Activated CD4-positive, alpha-beta T cell treated with anti-CD3 and anti-CD28 coated beads, Interleukin-2, amount 50 U/mL, for 16 hours (primary cell): ENCODE measurements at places on chromosomes 7 and 10.

- no peak for DNase-seq
Measured at GRCh38 chr7:151630851-151631569, 111.3 kb upstream of the RHEB start.

DNA sequence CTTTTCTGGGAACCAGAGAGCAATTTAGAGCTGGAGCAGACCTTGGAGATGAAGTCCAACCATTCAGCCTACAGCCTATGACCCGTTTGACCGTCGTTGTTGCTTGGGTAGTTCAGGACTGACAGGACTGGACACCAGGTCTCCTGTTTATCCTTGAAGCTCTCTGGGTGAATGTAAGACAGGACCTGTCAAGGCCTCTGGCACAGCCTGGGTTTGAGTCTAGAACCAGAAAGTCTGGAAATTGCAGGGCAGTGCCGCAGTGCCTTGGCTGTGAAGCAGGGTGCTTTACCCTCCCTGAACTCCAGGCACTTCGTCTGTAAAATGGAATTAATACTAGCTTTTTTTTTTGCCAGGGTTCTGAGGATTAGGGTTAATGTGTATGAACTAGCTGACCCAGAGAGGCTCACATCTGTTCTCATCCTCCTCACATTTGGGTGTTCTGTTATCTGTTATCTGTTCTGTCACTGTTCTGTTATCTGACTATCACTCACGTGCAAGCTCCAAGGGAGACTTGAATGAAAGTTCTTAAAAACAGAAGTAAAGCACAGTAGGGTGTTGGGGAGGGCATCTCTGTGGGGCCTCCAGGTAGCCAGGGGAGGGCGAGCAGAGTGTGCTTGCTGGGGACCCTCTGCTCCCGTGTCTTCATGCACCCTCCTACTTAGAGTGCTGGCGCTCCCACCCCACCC, 9.9 kb downstream of the BLVRA start:
- no peak for DNase-seq

GRCh38 chr7:64892116-64892515, 11.0 kb upstream of the ZNF273 start:
- no peak for DNase-seq

- no peak for DNase-seq
Measured at GRCh38 chr10:27687326-27687725, 58.3 kb downstream of the MKX start.

DNA sequence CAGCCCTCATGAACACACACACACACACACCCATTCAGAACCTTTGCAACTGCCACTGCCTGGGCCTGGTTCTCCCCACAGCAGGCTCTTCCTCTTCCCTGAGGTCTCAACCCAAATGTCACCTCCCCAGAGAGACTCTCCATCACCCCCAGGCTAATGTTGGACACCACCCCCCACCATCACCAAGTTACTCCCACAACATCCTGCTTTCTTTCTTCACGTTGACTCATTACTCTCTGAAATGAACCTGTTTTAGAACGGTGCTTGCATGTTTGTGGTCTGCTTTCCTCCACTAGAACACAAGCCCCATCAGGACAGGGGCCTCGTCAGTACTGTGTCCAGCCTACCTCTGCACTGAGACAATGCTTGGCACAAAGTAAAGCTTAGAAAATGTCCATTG, 16.0 kb downstream of the AFAP1L2 start:
- peak; percentile 59 for DNase-seq

GRCh38 chr7:70630818-70631457, 501.0 kb upstream of the GALNT17 start:
- no peak for DNase-seq

DNA sequence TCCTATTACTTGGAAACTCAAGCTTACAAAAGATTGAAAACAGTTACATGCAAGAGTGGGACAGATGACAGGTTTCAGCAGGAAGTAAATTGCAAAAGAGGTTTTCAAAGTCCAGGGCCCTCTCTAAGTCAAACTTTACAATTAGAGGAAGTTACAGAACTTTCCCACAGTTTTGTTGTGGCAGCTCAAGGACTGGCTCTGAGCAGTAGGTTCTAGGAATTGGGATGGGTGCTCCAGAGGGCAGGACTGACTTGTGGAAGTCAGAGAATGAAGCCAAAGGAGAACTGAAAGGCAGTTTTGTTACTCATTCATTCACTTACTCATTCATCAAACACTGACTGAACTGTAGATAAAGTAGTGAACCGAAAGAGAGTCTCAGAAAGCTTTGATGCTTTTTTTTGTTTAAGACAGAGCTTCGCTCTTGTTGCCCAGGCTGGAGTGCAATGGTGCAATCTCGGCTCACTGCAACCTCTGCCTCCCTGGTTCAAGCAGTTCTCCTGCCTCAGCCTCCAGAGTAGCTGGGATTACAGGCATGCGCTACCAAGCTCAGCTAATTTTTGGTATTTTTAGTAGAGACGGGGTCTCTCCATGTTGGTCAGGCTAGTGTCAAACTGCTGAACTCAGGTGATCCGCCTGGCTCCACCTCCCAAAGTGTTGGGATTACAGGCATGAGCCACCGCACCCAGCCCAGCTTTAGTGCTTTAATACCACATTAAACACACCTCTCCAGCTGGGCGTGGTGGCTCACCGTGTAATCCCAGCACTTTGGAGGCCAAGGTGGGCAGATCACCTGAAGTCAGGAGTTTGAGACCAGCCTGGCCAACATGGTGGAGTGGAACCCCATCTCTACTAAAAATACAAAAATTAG, 66.8 kb upstream of the CCNJ start:
- DNase-seq, result no peak

DNA sequence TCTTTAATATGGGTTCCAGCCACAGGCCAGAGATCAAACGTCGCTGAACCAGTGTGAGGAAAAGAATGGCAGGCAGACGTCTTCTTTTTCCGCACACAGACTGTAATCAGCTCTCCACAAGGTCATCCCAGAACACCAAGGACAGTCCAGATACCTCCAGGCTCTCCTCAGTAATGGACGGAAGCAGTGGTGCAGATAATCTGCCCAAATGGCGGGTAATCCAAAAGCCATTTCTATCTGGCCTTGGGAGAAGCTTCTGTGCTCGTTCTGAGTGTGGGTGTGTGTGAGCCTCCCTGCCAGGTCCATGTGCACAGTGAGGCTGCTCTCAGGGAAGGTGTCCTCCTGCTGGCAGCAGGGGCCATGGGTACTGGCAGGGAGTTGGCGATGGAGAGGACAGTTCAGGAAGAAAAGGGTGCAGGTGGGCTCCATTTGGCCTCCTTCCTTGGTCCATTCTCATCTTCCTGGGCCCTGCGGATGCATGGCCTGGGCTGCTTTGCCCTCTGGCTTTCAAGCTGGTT, 15.6 kb upstream of the TEX36 start:
- DNase-seq, result no peak

DNA sequence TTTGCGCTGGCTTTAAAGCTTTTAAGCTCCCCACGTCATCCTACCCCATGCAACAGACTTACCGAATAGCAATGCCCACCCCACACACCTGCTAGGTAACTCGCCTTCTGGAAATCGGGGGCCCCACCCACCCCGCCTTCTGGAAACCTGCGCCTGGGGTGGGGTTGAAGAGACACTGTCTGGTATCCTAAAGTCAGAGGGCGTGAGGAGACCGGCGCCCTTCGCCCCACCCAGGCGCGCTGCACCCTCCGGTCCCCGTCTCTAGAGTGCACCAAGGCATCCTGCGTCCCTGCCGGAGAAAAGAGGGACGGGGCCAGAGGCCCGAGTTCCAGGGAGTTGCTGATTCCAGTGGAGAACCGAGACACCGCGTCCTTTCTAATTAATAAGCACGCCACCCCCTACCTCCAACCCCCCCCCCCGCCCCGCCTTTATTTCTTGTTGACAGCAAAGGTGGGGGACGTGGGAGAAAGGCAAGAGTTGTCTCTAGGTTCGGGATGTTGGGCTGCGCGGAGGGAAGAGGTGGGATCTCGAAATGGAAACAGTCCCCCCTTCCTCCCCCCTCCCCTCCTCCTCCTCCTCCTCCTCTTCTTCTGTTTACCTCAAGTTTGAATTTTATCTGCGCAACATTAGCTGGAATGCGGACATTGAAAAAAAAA, 220.9 kb upstream of the MKLN1 start:
- peak; percentile 37 for DNase-seq

GRCh38 chr10:46530249-46531186, 25.9 kb downstream of the GPRIN2 start:
- no peak for DNase-seq

DNA sequence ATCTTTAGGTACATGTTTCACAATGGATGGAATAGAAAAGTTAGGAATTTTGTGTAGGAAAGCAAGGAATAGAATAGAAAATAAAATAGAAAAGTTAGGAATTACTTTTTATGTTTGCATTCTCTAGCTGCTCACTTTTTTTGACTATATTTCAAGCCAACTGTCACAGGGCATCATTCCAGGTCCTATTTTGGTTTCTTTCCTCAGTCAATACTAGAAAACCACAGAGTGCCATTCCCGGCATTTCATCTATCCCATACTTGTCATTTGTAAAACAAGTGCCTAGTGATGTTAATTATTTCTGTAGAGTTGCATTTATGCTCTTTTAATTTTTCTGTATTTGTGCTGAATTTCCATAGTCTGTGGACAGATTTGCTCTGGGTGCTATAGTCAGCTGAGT, 66.2 kb downstream of the SDK1 start:
- DNase-seq, result no peak

DNA sequence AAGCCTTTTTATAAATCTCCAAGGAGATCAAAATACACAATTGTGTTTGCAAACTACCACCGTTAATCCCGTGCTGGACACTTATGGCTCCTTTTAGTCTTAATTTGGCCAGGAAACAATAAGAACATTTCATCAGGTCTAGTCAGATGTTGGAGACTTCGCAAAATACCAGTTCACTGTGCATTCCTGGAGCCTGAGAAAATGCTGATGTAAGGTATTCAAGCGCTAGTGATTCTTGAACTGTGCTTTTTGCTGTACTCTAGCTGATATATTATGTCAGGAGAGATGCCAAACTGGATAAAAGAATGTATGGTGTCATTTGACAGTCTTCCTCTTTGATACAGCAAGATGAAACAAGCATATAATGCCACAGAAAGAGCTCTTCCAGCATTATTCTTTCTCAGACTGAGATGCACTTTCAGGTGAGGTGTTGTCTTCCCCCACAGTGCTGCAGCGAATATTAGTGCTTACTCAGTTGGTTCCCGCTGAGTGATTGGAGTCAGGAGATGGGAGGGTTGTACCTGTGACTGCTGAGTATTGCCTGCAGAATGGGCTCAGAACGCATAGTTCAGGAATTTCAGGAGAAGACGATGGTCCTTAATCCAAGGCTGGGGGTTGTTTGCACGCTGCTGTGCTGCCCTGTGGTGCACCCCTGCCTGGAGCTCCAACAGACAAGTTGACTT, 59.2 kb downstream of the OGDH start:
- DNase-seq, result no peak

DNA sequence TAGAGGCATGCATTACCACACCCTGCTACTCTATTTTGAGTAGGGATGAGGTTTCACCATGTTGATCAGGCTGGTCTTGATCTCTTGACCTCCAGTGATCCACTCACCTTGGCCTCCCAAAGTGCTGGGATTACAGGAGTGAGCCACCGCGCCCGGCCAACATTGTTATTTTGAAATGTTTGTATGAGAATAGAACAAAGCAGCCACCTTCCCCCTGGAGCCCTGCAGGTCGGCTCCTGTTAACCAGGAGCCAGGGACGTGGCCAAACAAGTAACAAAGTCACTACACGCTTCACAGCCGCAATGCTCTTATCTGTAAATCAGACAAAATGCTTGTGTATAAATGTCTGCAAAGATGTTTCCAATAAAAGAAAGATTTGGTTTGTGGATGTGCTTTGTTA, 295.4 kb downstream of the CNTNAP2 start:
- DNase-seq, result no peak

DNA sequence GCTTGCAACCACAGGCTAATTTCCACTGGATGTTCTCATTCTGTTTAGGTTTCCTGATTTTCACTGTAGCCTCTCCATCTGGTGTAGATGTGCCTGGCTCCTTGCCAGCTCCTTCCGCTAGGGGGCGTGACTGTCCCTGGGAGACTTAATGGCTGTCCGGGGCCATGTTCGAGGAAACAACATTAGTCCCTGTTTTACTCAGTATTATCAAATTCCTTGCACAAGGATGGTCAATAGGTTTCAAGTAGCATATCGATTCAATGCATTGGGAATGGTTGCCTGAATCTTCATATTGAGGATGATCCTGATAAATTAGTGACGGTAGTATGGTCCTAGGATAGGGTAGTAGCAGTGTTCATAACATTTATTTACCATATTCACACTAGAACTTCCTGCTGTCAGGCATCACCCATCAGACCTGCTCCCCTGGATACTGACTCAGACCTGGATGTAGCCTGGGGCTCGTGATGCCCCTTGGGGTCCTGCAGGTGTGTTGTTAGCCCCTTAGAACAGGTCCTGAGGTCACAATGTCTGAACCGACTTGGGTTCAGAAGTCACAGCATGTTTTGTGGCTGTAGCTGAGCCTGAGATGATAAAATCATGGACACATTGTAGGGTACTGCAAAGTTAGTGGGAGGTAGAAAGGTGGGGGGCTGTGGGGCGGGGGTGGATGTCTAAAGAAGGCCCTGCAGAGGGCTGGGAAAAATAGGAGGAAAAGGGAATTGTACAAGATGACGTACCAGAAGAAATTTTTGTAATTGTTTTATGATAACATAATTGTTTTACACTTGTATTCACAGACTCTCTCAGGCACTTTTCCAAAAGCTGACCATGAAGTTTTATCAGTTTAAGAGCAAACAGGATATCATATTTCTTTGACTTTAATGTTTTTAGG, 8.9 kb upstream of the EXOC6 start:
- DNase-seq, result peak; percentile 58

- peak; percentile 15 for DNase-seq
Measured at GRCh38 chr7:30308389-30308788, 24.0 kb downstream of the ZNRF2 start.

GRCh38 chr10:17792991-17793390, 16.2 kb upstream of the MRC1 start:
- no peak for DNase-seq

- DNase-seq, result no peak
Measured at GRCh38 chr10:82757901-82758300, 882.9 kb downstream of the NRG3 start.

DNA sequence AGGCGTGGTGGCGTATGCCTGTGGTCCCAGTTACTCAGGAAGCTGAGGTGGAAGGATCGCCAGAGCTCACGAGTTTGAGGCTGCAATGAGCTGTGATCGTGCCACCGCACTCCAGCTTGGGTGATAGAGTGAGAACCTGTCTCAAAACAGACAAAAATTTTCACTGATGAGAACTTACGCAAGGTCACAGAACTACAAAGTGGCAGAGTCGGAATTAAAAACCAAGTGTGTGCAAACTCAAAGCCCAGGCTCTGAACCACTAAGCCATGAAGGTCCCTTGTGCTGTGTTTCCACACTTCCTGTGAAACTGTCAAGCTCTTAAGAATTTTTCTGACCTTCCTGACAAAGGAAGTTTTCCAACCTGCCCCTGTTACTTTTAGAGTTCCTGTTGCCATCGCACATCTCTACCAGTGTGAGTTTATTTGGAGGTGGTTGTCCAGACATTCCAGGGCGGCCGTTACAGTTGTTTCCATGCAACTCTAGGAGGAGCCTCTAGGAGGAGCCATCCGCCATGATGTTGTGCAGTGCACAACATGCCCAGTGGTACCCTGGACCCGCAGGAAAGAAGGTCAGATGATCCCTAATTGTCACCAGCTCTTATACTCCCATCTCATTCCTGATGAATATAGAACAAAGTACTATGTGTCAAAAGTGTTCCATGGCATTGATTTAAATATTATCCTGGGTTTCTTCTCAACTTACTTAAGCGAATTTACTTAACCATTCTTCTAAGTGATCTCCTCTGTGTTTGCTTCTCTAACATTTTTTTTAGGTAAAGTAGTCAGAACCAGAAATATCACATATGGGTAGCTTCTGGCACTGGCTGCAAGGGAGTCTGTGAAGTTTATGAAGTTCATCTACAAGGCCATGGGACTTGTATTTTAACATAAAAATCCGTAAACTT, 49.0 kb upstream of the LYZL1 start:
- no peak for DNase-seq
